ENCODE measurements at places on chromosomes 3 and 15.

DNA sequence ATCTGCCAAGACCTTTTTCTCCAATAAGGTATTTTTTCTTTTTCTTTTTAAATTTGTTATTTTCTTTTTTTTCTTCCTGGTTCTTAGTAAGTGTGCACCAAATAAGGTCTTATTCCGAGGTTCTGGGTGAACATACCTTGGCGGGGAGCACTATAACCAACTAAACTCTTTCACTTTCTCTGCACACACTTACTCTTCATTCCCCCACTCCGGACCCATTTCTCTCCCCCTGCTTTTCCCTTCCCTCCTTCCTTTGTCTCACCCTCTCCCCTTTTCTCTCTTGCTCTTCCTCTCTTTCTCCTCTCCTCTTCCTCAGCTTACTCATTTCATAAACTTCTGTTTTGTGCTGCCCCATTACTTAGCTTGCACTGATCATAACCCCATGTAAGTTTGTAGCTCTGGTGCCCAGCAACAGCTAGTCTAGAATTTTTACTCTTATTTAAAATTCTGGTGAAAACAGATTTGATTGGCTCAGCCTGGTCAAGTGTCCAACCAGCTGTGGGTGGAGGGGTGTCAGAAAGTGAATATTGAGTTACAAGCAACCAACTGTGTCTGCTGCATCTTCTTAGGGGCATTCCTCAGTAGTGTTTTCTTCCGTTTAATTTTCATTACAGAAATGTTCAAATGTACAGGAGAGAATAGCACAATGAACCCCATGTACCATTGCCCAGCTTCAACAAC, 297.5 kb downstream of the SHQ1 start:
- no peak for DNase-seq

DNA sequence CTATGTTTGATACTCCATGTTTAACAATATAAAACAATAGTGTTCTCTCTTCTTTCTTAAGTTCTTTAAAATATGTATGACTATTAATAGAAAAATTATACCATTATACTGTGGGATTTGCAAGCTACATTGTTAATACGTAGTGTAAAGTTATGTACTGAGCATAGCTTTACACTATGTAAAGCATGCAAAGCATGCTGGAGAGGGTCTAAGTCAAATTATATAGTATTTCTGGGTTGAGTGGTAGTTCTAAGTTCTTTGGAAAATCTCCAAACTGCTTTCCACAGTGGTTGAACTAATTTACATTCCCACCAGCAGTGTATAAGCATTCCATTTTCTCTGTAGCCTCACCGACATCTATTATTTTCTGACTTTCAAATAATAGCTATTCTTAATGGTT, 253.0 kb downstream of the RAP2B start:
- DNase-seq = no peak

DNA sequence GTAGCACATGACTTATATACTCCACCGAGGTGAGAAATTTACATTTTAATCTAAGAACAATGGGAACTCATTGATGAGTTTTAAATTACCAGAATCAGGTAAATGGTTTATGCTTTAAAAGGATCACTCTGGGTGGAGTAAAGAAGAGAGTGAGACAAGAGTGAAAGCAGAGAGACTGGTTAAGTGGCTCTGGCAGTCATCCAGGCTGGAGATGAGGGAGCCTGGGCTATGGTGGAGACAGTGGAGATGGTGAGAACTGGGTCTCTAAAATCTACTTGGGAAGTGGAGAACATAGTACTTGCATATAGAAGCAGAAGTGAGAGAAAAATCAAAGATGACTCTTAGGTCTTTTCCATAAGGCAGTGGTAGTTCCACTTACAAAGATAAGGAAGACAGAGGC, 37.1 kb upstream of the SLC25A36 start:
- DNase-seq = no peak

GRCh38 chr15:82128401-82129148, 82.8 kb upstream of the MEX3B start:
- DNase-seq = no peak

DNA sequence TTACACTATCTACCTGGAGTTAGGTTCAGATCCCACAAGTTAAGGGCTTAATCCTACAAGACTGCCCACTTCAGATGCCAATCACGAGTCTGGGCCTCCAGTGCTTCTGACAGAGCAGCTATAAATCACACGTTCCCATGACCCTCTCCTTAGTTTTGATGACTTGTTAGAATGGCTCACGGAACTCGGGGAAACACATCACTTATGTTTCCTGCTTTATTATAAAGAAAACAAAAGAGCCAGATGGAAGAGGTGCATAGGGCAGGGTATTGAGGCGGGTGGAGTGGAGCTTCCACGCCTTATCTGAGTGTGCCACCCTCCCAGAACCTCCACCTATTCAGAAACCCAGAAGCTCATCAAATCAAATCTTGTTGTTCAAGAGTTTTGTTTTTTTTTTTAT, 170.8 kb downstream of the MOBP start:
- no peak for DNase-seq

DNA sequence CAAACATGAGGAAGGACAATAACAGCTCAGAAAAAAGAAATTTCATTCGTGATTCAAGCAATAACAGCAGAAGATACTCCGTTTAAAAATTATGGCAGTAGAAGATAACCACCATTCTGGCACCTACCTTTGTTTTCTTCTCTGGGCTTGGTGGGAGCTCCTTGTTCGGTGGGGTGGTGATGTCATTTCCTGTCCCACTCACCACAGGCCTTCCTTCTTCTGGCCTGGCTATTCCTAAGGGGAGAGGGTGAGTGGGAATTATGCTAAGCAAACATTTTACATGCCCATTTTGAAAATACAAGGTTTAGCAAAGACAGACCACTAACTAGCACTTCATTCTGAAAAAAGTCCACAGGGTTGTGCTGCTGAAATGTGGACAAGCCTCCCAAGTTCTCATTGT, 74.4 kb downstream of the DHX30 start:
- DNase-seq = no peak

- DNase-seq = no peak
These were observed 240.2 kb upstream of the TPRG1 start for GRCh38 chr3:188931531-188931930.
